ENCODE measurements at places on chromosomes 7 and 10.

DNA sequence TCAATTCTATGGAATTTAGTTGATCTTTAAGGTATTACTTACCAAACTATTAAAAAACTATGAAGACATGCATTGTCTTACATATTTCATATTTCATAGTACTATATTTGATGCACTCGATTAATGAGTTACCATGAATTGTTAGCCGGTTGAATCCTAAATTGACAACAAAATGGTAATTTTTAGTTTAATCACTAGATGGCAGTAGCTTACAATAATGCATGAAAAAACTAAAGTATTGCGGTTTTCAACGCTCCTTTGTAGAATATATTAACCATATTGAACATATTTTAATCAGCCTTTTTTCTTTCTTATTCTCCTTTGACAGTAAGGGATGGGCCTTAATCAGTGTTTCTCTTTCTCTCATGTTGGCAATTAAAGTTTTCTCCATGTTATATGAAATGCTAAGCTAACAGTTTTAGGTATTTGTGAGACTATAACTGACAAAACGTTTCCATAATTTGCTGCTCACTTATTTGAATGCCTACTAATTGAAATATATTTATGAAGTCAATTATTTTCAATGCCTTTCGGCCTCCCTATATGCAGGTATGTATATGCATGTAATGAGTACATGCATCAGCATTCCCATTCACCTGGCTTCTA lies 48.5 kb upstream of the ARL4A start:
- DNase-seq: peak; percentile 60

DNA sequence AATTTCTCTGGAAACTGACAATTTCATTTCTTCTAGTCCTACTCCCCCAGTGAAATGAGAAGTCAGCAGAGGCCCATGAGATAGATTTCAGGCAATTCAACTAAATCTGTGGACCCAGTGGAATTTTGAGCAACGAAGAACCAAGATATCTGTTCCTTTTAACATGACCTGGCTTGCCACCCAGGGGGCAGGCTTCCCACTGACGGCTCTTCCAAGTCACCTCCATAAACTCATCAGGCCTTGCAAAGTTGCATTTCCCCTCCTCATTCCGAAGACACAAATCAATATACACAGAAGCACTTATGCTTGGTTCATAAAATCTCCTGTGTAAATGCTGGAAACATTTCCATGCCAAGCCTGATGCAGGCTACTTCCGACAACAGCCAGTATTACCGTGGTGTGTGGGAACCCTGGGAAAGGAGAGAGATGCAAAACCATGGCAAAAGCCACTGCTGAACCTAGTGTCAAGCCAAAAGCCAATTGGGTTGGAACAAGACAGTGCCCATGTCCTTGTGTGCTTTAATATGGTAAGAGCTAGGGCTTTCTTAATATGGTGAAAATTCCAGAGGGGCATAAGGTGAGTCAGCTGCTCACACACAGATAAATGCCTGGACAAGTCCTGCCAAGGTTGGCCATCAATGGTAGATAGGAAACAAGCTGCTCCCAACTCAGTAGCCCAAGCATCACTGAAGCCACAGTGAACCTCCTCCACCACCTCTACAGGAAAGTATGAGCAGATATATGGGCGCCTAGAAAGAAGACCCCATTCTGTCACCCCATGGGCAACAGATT lies 1.6 kb downstream of the FRMD4A start:
- DNase-seq: no peak

GRCh38 chr10:18610517-18610916 lies 40.9 kb downstream of the NSUN6 start:
- no peak for DNase-seq

- DNase-seq: no peak
Measured at GRCh38 chr10:76971547-76972170, 665.9 kb downstream of the KCNMA1 start.

GRCh38 chr7:142925413-142925812 lies 8.1 kb downstream of the TRPV5 start:
- DNase-seq: no peak

DNA sequence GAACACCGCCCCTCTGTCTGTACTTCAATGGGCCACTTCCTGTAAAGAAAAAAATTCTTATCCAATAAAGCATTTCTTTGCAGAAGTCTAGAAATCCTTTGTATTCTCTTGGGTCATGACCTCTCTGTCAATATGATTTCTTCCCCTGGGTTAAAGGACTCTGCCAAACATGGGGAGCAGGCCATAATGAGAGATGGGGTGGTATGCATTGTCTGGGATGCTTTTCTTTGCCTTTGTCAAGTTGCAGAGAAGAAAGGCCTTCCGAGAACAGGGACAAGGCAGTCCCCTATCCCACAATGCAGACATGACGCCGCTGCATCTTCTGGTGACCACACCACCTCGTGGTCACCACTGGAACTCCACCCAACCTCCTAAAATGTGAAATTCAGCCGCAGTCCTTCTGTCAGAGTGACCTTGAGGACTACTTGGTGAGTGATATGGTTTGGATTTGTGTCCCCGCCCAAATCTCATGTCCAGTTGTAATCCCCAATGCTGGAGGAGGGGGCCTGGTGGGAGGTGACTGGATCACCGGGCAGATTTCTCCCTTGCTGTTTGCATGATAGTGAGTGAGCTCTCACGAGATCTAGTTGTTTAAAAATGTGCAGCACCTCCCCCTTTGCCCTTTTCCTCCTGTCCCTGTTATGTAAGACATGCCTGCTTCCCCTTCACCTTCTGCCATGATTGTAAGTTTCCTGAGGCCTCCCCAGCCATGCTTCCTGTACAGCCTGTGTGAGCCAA lies 15.2 kb upstream of the FRMPD2 start:
- peak; percentile 38 for DNase-seq

Data from CD4-positive, alpha-beta T cell treated with Interleukin-10 for 1 hour (primary cell).